ENCODE measurements at places on chromosomes 4 and X.

GRCh38 chr4:122617597-122618593 lies 3.0 kb downstream of the IL21 start:
- no peak for DNase-seq

GRCh38 chr4:89595125-89595789 lies 241.7 kb downstream of the SNCA start:
- no peak for DNase-seq

- DNase-seq: no peak
Observed at GRCh38 chrX:154096140-154097002, 1.1 kb downstream of the MECP2 start.

DNA sequence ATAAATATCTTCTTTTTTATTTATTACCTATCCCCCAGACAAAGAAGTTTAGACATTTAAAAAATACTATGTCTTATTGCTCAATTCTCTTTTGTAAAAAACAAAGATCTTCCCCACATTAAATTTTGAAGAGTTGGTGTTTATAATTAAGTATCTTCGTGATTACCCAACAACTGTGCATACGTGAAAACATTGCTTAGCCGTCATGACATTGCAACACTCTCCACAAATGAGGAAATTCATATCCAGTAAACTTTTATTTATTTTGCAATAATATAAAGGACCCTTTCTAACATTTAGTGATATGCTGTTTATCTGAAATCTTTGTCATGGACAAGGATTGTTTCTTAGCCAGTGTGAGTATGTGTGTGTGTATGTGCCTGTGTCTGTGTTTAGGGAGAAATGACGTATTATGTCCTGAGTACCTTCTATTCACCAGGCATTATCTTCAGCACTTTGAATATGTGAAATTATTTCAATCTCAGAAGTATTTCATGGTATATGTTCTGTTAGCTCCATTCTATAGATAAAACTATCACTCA lies 26.1 kb upstream of the EREG start:
- DNase-seq: no peak

- no peak for DNase-seq
Observed at GRCh38 chr4:6227412-6228157, 27.2 kb upstream of the JAKMIP1 start.

DNA sequence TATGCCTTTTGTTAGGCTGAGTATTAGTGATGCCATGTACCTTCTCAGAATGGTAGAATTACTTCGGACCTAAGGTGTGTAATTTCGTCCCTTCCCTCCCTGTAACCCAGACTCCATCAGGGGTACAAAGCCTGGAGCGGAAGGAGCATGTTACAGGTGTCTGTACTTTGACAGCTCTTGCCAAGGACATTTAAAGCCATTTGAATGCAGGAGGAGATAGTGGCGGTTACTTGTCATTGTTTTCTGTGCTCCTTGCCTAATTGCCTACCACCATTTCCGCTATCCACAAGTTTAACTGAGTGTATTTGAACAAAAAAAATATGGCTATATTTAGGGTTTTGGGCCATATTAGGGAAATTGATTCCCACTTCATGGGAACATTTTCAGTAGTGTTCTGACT lies 1.8 kb downstream of the FNIP2 start:
- DNase-seq: no peak

GRCh38 chr4:26885912-26886274 lies 25.3 kb downstream of the STIM2 start:
- no peak for DNase-seq

DNA sequence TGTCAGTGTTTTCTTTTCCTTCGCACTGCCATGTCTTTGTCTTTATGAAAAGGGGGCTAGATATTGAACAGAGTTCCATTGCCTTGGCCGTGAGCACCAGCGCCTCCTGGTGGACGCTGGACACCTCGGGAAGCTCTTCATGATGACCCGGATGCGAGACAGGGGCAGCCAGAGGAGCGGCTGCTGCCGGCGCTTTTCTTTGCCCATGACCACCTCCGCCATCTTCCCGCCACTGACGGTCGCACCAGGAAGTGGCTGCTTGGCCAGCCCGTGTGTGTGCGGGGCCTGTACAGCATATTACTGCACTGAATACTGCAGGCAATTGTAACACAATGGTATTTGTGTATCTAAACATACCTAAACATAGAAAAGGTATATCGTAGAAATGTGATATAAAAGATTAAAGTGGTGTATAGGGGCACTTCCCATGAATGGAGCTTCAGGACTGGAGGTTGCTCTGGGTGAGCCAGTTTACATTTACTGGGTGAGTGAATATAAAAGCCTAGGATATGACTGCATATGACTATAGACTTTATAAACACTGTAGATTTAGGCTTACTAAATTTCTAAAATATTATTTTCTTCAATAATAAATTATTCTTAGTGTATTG lies 15.8 kb upstream of the GRIA2 start:
- DNase-seq: peak; percentile 50

- DNase-seq: no peak
Observed at GRCh38 chr4:152983774-152984411, 47.8 kb downstream of the FHDC1 start.

DNA sequence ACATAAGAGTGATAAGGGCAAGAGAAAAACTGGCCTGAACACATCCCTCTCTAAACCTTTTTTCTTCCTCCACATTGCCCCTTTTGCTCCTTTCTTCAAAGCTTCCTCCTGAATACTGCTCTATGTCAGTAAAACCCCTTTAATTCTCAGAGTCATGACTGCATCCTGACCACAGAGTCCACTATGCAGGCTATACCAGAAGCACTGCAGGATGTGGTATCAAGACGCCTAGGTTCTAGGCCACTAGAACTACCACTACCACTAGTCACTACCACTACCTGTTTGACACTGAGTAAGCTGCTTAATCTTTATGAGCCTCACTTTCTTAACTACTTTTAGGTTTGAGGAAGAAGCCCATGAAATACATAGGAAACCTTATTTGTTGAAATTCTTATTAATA lies 38.7 kb downstream of the ARHGEF9 start:
- DNase-seq: no peak

- DNase-seq: no peak
Observed at GRCh38 chrX:152276277-152276676, 137.9 kb upstream of the MAGEA10 start.

GRCh38 chrX:136546371-136546781 lies 14.4 kb downstream of the VGLL1 start:
- no peak for DNase-seq

GRCh38 chrX:135345107-135345589 lies 35.9 kb downstream of the ETDC start:
- DNase-seq: peak; percentile 7

- DNase-seq: no peak
Observed at GRCh38 chr4:142035566-142035965, 399.2 kb downstream of the IL15 start.

DNA sequence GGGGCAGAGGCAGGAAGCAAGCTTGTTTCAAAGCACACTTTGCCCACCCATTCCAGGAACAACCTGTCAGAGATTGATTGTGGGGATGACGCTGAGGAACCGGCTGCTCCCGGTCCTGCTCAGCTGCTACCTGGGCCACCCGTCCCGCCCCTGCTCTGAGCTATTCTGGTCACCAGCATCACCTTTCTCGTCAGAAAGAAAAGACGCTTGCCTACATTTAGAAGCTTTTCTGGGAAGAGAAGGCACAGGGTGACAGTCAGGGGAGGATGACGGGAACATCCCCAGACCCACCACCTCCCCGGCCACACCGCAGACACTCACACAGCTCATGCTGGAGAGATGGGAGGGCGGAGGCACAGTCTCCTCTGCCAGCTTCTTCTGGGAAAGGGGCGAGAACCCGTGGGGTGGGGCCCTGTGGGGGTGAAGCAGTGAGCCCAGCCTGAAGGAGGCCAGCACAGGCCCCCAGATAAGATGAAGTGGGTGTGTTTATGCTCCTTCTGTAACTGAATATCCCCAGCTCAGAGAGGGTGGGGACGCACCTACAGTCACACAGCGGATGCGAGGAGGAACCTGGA lies 81.8 kb downstream of the CPZ start:
- no peak for DNase-seq

- DNase-seq: no peak
Observed at GRCh38 chrX:51406688-51407519, 74.3 kb downstream of the NUDT10 start.

All from nephron progenitor cell (in vitro differentiated cells).